ENCODE measurements at places on chromosomes 5 and 9.

GRCh38 chr5:86880785-86881492 is 263.2 kb downstream of the COX7C start:
- DNase-seq, result peak; percentile 80

GRCh38 chr9:136021872-136022681 is 60.9 kb upstream of the UBAC1 start:
- DNase-seq, result no peak

DNA sequence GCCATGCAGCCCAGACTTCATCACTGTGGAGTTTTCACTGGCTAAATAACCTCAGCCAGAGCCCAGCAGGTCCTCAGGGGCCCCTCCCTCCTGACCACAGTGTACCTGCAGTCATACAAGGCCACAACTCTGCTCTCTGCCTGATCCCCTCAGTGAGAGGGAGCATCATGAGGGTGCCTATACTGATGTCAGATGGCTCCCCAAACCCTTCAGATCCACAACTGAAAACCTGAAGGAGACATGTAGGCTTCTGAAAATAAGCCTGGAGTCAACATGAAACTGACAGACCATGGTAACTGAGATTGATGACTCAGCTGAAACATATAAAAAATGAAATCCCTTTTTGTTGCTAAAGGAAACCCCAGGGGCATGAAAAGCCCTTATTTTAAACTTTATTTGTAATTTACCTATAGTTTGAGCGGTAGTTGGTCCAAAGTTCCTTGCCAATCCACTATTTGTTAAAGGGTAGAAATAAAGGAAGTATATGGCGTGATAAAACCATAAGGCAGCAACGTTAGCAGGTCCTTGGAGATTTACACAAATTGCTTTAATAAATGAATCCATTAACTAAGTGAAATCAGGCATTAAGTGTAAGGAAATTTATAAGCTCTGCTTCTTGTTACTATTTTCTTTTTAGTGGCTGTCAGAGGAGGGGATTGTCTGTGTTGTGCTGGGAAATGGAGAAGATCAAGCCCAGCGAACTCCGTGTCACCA is 68.3 kb downstream of the FGF1 start:
- DNase-seq, result no peak

- DNase-seq, result no peak
Observed at GRCh38 chr5:72658761-72659540, 151.7 kb upstream of the ZNF366 start.

DNA sequence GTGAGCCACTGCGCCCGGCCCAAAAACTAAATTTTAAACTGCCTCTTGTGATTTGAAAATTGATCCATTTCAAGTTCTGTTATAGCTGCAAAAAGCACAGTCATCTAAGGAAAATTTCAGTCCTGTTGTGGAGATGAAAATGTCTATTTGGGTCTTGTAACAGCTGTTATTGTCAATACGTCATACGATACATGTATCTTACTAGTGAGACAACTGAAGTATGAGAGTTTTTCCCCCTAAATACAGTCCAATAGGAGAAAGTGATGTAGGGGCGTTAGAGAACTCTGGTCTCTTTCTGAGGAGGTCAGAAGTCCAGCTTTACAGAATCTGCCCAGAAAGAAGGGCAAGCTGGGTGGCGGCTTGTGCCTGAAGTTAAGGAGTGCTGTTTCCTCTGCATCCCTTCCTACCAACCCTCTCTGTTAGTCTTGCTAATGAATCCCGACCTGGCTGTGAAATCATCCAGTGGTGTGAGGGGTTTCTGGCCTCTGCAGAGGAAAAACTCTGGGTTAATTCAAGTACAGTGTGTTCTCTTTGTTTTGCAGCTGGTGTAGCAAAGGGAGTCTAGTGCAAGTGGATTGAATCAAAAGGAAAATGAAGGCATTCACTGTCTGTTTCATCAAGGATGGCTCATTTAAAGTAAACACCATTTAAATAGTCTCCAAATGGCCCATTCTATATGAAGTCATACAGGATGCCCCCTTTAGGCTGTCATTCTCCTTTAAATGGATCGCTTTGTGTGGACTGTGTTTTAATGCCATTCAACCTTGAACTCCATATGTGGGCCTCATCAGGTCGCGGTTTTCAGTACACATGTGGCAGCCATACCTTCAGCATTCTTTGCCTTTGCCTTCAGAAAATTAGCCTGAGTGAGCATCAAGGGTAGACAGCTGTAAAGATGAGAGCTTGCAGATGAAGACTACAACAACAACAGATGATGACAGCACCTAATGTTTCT is 59.0 kb downstream of the AOPEP start:
- DNase-seq, result no peak

DNA sequence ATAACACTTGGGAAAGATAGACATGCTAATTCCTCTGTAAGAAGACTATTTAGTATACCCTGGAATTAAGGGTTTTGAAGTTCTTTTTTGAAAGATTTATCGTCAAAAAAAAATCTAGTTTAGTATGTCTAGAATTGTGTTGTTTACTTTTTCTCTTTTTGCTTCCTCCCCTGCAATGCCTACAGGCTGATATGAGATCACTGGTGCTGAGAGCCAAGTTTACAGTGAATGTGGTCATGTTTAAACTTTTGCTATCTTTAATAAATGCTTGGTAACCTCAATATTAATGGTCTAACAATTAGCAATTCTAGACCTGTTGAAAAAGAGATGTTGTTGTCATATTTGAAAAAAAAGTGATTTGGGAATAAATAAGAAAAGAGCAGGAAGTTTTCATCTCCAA is 86.1 kb downstream of the CWC27 start:
- no peak for DNase-seq

DNA sequence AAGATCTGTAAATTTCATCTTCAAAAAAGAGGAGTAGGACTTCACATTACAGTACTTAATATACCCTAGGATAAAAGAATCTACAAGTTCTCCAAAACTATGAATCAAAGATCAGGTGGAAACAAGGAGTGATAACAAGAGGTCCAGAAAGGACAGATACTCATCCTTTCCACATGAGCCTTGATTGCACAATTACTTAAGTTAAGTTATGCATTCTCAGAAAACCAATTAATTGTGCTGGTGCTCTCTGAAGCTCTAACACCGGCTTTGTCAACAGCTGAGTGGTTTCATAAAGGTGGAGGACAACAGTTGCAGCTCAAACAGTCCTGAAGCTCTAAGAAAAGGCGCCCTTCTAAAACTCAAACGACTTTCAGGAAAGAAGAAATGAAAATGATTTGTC is 251.9 kb downstream of the BNC2 start:
- no peak for DNase-seq

DNA sequence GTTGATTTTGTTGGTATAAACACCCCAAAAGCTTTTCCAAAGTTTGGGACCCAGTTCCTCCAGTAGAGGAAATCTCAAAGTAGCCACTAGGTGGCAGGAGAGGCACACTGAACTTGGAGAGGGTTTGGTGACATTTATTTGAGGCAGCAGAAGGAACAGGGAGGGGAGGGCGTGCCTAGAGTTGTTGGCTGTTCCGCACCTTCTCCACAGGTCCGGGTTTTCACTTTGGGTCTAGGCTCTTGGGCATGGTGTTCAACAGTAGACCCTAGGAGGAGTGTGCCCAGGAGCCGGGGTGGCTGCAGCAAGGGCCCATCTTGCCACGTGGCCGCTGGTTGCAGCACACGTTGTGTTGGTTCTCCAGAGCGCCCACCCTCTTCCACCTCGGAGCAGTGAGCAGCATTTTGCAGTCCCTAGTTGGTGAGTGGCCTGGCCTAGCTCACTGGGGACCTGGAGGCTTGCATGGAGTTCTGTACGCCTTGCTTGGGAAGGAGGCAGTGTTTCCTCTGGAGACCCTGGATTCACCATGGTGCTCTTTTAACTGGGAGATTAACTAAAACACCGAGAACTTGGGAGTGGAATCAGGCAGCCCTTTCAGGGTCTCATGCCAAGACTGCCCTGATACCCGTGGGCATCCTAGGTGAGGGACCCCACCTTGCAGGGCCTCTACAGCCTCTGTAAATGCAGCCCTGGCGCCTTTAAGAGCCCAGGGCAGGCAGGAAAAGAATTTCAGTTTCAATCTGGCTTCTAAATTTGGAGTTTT is 28.2 kb downstream of the PTPA start:
- peak; percentile 79 for DNase-seq

- no peak for DNase-seq
Observed at GRCh38 chr9:15203581-15203980, 103.4 kb downstream of the TTC39B start.

GRCh38 chr9:88833946-88834345 is 157.3 kb upstream of the S1PR3 start:
- no peak for DNase-seq

GRCh38 chr5:33788922-33789566 is 102.7 kb downstream of the ADAMTS12 start:
- peak; percentile 62 for DNase-seq
